Stimulated activated CD8-positive, alpha-beta memory T cell treated with anti-CD3 and anti-CD28 coated beads, Interleukin-4, amount 100 ng/mL, for 24 hours (primary cell): ENCODE measurements at places on chromosomes 5 and 9.

- no peak for DNase-seq
Measured at GRCh38 chr5:15850536-15850935, 329.1 kb downstream of the MARCHF11 start.

- no peak for DNase-seq
Measured at GRCh38 chr9:107609547-107609946, 120.0 kb upstream of the KLF4 start.

DNA sequence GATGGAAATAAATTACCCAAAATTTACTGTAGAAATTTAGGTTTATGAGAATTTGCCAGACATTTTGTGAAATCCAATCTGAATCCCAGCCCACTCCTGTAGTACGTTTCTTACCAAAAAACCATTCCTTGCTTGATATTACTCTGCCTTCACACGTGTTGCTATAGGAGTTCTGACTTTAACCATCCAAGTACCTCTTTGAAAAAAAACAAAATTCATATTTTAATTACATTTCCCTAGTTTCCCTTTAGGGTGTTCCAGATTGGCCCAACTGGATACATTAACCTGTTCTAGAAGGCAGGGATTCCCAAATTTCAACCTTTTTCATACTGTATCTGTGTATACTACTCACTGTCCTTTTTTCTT lies 1.4 kb upstream of the PJA2 start:
- no peak for DNase-seq

DNA sequence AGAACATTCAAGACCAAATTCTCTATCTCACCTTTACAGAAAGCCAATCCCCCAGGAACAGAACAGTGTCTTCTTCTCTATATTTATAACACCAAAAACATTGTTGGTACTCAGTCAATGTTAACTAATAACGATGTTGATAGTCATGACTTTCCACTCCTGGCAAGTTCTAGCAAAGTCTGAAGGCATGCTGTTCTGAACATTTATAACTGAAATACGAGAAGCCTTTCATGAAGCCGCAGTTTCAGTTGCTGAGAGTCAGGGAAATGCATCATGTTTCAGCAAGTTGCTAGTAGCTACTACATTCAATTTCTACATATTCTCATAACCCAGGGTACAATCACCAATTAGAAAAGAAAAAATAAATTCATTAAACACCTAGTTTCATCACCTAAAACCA lies 301.4 kb downstream of the PDE4D start:
- DNase-seq = no peak

DNA sequence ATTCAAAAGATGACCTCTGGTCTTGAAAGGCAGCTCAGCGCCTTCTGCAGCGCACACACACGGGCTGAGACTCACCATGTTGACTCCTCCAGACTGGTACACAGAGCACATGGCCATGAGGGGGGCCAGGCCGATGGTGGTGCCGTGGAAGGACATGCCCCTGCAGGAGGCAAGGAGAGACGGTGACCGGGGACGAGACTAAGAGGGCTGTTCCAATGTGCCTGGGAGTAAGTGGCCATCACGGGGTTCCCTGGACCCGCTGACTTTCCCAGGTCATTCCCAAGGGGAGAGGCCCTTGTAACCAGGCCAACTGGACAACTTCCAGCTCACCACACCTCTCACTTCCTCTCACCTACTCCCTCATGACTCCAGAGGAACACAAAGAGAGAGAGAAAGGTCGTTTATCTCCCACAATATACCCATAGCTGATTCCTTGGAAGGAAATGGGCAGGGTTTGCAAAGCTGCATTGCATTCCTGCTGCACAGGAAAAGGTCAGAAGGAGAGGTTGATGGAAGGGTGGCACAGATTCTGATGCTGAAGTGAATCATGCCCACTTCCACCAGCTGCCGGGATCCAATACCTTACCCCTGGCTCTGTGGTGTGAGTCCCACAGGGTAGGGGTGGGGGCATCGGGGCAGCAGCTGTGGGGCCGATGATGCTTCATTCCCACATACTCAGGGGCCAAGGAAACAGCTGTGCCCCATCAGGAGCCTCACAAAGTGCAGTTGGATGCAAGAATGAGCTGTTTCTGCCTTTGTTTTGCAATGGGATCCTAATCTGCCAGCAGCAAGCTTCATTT lies 47.2 kb downstream of the NIPAL4 start:
- DNase-seq = no peak

DNA sequence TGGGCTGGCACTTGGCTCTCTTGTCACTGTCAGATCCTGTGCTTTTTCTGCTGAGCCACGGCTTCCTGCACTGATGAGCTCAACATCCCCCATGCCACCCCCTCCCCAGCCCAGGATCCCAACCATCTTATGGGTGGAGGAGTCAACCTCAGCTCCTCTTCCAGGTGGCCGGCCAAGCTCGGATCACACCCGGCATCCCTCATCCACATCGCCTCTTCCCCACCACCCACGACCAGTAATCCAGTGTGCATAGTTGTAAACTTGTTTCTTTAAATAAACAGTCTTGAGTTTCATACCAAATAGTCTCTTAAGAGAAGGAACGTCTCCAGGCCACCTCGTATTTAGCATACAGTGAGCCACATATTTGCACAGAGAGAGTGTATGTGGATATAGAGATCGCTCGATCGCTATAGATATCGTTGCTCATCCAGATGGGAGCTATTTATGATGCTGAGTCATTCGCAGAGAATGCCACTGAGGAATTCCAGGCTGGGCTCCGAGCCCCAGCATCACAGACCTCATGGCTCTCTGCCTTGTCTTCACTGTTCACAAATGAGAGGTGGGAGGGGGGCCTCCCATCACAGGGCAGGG lies 61.8 kb upstream of the CPLX2 start:
- no peak for DNase-seq

DNA sequence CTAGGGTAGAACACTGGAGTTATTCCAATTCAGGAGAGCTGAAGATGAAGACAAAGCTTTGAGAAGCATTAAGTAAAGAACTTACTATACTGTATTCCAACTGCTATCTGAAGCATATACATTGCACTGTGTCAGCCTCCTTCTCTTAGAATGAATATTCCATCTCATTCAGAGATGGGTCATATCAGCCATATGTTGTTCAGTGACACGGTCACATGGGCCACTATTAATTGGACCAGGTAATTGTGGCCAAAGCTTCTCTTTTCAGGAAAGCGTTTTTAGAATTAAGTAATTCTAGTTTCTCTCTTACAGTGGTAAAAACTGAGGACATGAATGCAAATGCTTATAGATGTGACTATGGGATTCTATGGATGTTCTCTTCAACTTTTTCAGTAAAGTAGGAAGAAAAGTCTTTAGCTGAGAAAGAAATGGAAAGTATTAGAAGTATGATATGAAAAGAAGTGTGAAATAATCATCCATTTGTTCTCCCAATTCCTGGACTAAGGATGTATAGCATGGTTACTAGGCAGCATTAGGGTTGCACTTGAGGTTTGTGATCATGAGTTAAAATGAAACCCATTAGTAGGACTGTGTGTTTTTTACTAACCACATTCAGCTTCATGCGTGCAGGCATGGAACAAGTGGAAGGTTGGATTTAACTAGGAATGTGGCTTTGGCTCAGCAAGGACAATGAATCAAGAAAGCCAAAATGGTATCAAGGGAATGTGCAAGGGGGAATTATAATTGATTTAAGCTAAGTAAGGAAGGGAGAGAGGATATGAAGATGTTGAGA lies 40.9 kb downstream of the CETN3 start:
- no peak for DNase-seq

- no peak for DNase-seq
Measured at GRCh38 chr9:96430377-96430776, 12.2 kb upstream of the ZNF367 start.

DNA sequence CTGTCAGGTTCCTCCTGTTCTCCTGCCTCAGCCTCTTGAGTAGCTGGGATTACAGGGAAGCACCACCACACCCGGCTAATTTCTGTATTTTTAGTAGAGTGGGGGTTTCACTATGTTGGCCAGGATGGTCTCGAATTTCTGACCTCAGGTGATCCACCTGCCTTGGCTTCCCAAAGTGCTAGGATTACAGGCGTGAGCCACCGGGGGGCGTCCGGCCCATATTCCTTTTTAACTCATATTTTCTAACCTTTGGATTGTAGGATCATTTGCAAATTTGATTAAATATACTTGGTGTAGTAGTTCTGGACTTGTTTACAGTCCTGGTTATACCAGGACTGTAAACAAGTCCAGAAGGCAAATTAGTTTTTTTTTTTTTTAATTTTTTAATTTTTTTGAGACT lies 4.3 kb downstream of the TCERG1 start:
- DNase-seq = no peak

DNA sequence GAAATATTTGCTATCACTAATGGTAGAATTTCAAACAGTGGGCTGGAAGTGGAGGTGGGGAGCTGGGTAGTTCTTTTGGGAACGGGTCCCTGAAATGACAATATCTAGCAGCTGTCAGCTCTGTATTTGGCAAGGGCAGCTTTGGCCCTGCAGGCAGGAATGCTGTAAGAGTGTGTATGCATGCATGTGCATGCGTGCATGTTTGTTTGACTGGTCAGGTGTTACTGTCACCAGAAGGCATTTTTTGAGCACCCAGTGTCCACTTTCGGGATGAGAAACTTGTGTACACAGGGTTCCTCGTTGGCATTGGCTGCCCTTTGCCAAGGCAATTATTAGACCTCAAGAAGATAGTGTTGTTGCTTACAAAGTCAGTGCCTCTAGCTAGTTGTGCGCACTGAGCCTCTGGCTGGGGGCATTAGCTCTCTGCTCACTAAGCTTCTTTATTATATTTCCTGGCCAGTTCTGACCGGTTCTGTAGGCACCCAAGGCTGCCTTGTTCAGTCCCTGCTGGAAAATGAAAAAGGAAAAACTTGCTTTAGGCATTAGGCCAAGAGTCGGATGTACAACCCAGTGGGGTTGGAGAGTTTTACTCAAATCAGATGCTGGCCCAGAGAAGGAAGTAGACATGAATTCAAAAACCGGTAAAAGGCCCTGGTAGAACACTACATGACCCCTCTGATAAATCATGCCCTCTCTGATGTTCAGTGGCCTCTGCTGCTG lies 2.0 kb downstream of the CYFIP2 start:
- DNase-seq = no peak

DNA sequence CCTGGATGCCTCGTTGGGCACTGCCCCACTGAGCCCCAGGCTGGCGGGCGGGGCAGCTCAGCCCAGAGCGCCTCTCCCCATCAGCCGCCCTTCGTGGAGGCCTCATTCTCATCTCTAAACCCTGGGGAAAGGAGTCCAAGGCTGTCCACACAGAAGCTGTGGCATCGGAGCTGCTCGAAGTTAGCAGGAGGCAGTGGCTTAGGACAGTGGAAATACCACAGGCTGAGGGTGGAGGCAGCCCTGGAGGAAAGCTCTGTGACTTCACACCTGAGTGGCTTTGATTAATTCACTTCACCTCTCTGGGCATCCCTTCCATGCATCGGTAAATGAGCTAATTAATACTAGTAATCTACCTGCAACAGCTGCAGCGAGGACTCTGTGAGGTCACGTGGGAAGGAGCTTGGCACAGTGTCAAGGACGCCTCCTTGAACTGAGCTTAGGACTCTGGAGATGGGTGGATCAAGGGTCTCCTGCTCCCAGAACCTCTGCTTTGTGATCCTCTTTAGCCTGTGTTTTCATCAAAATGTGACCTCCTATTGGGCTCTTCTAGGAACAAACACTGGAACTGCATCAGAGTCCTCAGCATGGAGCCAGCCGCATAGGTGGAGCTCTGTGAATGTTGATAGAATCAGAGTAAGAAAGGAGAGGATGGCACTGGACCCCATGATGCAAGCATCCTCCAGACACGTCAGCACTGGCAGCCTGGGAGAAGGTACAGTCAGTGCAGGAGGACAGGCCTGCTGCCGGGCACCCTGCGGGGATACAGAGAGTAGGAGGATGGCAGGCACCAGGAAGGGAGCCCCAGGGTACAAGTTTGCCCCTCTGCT lies 842 bp upstream of the ANGPTL2 start:
- no peak for DNase-seq
